ENCODE measurements at places on chromosomes 7 and 10.

DNA sequence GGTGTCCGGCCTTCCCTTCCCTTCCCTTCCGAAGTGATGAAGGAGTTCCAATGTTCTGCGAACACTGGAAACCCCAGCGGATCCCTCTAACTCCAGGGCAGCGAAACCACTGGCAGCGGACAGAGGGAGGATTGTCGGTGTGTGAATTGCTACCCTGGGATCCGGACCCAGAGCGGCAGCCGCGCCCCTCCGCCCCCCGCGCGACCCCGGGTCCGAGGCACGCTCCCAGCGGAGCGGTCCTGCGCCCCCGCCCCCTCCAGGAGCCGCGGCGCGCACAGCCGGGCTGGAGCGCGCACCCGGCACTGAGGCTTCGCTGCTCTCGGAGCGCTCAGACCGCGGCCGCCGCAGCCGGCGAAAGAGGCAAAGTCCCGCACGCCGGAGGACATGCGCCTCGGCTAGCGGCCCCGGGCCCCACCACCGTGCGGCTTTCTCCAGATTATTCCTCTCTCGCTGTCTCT lies at the start of gene PTPRZ1:
PTPRZ1 (plus strand) TSS at position 331 of the 458 bp plus-strand sequence. CDS start 339 bp downstream, outside the sequence.
- DNase-seq: no peak

DNA sequence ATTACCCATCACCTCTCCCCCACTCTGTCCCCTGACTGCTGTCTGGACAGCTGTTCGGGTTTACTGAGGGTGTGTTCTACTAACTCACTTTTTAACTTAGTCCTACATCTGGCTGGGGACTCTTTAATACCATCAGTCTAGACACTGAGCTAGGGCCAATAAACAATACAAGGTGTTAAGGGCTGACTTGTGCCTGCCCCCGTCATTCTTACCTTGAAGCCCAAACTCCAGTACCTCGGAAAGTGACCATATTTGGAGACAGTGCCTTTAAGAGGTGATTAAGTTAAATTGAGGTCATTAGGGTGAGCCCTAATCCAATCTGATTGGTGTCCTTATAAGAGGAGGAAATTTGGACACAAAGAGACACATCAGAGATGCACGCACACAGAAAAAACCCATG lies 35.7 kb downstream of the STEAP1B start:
- no peak for DNase-seq

GRCh38 chr10:46225597-46225996 lies 61.2 kb upstream of the ANTXRL start:
- no peak for DNase-seq

DNA sequence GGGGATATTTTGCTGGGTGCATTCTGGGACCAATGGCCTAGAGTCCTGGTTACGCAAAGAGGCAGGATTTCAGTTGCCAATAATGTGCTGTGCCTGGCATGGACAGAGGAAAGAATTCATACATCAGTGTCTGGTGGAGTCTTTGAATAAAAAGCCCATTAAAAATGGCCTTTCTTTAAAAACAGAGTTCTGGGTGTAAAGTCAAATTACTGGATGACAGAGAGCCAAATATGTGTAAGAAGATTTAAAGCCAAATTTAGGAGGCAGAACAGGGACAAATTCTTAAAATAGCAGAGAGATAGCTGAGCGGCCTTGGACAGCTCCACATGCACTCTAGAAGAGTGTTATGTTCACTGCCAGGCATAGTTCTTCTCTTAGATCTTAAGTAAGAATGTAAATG lies 60.8 kb upstream of the MEOX2 start:
- no peak for DNase-seq

DNA sequence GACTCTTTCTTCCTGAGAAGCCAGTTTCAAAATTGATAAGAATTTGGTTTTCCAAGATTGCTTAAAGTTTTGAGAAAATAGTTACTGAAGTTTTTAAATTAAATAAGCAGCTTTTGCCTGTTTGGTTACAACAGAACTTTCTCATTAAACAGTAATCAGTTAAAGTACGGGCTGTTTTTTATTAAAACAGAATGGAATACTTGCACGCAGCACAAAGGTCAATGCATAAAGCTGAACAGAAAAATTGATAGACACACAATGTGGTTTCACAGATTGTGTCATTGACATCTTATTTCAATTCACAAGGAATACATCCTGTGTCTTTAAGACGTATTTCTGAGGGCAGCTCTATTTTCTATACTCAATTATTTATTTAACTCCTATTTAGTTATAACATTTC lies 192.2 kb downstream of the PRKG1 start:
- DNase-seq: no peak

DNA sequence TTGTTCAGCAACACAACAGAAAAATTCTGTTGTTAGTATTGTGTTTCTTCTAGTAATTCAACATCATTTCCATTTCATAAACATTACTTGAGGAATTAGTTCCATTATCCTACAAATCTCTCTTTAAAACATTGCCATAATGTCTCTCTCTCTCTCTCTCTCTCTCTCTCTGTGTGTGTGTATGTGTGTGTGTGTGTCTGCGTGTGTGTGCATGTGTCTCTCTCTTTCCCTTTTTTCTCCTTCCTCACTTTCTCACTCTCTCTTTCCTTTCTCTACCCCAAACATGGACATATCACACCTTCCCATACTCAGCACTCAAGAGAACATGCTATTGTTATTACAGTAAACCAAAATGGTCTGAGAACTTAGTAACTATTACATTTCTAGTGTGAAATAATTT lies 16.6 kb downstream of the LRRTM3 start:
- no peak for DNase-seq

DNA sequence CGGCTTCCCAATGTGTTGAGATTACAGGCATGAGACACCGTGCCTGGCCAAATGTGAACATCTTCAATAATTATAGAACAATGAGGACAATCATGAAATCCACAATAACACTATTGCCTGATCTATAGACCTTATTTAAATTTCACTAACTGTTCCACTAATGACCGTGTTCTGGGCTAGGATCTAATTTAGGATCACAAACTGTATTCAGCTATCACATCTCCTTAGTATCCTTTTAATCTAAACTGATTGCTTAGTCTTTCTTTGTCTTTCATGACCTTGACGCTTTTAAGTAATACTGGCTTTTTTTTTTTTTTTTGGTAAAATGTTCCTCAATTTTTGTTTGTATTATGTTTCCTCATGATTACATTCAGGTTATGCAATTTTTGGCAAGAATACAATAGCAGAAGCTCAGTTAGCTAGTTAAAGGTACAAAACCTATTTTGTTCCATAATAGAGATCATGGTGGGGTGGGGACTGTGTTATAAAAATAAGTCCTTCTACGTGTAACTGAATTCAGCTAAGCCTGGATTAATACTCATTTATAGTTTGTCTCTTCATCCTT lies 158.4 kb downstream of the AOAH start:
- DNase-seq: no peak

- no peak for DNase-seq
Observed at GRCh38 chr10:27844223-27844622, 98.6 kb upstream of the MKX start.

DNA sequence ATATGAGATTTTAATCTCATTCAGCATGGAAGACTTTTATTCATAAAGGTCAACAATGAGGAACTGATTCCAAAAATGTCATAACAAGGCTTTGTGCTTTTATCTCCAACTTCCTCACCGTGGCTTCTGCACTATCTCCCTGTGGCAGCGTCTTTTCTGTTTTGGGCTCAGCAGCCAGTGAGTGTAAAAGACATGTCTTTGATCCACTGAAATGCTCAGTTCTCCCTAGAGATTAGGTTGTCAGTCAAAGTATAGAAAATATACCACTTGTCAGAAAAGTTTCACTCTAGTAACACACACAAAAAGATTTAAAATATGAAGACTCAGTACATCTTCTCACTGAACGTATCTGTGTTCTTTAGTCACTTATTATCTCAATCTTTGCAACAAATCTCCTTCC lies 901.8 kb upstream of the ZWINT start:
- DNase-seq: no peak

All from hematopoietic multipotent progenitor cell treated with erythropoietin and hydrocortisone succinate and interleukin-3 and kit ligand, for 17 days (in vitro differentiated cells).